Activated T-helper 1 cell treated with Interleukin-2 at 50 U/mL for 16 hours (primary cell): ENCODE measurements at places on chromosomes 2 and 18.

GRCh38 chr18:26634631-26635030, 86.3 kb upstream of the KCTD1 start:
- DNase-seq = no peak

DNA sequence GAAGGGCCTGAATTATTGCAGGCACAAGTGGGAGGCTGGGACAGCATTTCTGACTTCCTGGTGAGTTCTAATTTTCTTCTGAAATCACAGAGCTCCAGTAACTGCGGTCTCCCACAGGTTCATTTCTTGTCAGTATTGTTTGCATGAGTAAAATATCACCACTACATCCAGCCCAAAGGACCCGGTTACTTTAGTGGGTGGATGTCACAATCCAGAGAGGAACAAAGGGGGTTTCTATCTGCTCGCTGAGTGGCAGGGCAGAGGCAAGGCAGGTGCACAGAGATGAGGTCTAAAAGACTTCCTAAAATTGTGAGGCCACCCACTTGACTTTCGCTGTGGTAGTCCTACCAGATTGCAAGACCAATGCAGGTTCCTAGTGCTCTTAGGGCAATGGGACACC, 800.4 kb upstream of the ID2 start:
- DNase-seq = no peak

DNA sequence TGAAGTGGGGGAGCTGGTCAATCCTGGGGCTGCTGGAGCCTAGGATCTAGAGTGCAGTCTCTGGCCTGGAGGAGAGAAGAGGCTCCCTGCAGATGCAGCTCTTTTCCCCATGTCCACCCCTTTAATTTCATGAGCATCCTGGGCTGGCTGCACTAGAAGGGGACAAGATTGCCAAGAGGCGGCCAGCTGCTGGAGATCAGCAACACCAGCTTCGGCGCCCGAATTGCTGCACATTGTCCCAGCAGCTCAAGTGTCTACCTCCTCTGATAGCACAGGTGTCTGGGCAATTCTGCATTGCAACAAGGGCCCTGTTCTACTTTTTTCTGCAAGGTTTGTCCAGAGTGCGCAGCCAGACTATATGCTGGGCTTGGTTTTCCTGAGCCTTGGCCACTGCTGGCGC, 125.7 kb downstream of the AGAP1 start:
- DNase-seq = no peak

- DNase-seq = no peak
Measured at GRCh38 chr2:226669249-226669648, 130.4 kb downstream of the IRS1 start.

GRCh38 chr2:66362701-66363100, 72.2 kb upstream of the MEIS1 start:
- DNase-seq = no peak

DNA sequence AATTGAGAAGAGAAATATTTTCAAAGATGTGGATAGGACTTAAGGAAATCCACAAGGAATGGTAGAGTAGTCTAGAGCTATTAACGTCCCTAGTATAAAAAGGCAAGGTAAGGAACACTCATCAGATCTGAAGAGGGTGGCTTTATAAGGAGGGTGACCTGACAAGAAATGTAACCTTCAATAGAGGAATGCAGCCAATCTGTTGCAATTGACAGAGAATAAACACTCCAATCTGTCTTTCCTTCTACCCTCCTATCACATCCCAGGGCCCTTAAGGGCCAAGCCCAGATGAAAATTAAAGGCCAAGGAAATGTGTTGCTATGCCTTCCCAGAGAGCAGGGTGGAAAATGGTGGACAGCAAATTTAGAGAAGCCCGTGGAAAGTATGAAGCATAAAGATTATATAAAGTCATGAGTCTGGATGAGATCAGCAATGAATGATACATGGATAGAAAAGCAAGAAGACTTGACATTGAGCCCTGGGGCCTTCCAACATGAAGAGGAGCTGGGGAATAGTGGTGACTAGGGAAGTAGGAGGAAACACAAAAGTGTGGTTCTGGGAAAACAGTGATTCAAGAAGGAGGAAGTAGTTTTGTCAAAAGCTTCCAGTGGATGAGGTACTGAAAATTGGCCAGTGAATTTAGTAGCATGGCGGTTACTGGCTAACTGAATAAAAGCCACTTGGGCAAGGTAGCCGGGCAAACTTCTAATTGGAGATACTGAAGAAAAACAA, 270.6 kb upstream of the TANK start:
- no peak for DNase-seq

DNA sequence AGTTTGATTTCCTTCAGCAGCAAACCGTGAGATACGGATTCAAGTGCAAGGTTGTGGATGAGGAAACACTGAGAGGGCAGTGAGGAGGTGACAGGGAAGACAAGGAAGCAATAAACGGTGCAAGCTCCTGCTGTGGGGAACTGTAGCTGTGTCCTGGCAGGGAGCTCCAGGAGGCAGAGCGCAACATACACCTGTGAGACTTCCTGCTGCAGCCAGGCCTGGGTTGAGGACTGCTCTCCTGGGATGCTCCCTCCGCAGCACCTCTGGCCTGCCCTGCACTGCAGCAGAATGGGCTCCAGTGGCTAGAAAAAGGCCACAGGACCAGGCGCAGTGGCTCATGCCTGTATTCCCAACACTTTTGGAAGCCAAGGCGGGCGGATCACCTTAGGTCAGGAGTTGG, 85.5 kb downstream of the MRO start:
- DNase-seq = no peak

DNA sequence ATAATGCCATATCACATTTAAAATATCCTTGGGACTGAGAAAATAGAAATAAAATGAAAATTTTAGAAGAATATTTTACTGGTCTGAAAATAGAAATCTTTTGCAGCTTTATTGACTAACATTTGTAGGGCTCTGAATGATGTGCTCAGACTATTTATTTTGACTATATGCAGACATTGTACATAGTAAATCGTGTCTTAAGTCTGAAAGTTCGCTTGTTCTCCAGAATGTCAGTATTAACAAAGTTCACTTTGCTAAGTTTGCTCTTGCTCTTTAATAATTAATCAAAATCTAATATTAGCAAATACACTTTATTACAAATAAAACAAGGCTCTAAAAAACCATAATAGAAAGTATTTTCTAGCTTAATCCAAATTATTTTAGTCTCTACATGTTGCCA, 219.8 kb downstream of the WDR7 start:
- no peak for DNase-seq

DNA sequence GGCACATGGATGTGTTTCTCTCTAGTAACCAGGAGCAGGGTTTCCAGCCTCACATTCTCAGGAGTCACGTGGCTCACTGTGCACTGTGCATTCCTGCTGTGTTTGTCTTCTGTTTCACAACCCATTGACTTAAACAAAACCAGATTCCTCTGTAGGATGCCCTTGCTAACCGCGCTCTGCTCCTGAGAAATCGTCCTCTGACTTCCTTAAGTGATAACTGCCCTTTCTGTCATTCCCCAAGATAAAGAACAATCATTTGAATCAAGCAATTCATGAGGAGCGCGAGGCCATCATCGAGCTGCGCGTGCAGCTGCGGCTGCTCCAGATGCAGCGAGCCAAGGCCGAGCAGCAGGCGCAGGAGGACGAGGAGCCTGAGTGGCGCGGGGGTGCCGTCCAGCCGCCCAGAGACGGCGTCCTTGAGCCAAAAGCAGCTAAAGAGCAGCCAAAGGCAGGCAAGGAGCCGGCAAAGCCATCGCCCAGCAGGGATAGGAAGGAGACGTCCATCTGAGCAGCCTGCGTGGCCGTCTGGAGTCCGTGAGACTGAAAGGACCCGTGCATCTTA, 60.2 kb downstream of the RALBP1 start:
- DNase-seq = no peak

DNA sequence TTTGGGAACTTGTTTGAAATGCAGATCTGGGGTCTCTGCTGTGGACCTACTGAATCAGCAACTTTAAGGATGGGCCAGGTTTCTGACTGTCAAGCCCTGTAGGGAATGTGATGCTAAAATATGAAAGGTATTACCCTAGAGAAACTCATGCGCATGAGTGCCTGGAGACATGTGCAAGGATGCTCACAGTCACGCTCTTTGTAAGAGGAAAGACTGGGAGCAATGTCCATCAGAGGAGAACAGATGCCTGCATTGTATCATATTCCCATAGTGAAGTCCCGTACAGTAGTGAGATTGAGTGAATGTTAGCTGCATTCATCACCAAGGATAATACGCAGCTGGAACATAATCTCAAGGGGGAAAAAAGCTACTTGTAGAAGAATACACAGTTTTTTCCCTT, 14.1 kb downstream of the ZNF407 start:
- DNase-seq = no peak

- DNase-seq = no peak
Measured at GRCh38 chr2:12719400-12720277, 2.9 kb downstream of the TRIB2 start.

DNA sequence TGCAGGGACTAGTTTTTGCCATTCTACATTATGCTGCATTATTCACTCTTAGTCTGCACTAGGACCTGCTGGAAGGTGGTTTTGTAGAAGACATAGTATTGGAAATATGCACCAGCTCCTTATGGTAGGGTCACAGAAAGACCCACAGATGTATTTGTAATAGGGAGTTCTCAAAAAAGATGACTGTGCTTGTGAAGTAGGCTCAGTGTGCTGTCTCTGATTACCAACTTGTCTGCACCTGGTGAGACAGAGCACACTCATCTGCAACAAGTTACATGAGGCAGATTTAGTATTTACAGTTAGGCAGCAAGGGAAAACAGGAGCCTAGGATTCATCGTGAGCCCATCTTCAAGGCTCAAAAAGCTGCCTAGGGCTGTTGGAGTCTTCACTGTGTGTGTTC, 29.4 kb downstream of the RHBDD1 start:
- no peak for DNase-seq

- no peak for DNase-seq
Measured at GRCh38 chr2:162769066-162769465, 69.5 kb downstream of the KCNH7 start.

GRCh38 chr2:163799807-163800206, 64.0 kb upstream of the FIGN start:
- no peak for DNase-seq

GRCh38 chr2:98404556-98405250, 40.0 kb upstream of the INPP4A start:
- DNase-seq = no peak

DNA sequence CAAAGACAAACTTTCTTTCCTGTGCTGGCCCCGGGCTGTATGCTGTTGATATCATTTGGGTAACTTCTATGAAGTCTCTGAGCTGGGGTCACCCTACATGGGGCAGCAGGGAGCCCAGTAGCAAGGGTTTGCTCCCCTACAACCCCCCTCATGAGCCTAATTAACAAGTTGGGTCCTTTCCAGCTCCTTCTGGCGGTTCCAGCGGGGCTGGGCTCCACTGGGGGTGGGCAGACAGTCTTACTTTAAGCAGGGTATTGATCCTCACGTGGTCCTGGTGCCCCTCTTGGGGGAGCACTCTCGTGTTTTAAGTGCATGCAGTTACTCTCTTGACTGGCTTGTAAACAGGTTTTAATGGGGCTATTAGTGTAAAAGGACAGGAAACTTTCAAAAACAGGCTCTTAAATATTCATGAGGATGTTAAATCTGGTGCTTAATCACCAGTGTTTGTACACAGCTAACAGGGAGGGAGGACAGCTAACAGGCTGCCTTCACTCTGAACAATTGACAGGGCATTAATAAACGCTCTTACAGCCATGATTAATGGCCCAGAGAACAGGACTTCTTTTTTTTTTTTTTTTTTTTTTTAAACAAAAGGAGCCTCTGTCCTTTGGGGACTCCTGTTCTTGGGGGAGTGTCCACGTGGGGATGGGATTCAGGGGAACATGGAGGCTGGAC, 36.6 kb upstream of the SKOR2 start:
- DNase-seq = no peak

GRCh38 chr18:3150274-3150673, 69.5 kb downstream of the MYOM1 start:
- DNase-seq = no peak

DNA sequence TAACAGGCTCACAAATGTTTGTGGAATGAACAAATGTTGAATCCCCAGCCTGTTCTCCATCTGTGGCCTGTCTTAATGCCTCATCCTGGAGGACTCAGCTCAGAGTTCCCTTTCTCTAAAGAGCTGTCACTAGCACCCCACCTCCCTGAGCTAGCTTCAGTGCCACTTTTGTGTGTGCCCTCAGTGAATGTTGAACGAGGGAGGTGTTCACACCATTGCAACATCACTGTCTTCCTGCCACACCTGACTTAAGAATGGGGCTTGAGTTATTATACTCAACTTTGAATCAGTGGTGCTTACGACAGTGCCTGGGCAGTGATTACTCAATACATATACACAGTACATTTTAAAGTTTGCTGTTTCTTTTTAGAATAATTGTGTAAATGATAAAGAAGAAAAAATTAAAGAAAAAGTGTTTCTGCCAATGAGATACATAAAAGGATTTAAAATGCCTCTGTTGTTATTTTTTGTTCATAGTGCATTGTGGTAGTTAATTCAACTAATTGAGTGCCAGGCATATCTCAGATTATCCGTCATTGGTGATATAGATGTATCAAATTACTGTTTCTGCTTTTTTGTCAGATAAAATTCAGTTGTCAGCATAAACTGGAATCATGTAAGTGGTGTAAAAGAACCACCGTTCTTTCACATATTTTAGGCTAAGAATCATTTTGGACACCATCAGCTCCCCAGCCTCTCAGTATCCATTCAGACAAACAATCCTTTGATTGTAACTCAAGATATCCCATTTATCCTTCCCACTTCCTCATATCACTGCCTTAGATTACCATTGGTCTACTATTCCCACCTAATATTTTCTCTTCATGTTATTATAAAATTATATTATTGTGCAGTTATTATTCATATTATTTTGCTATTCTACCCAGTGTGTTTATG, 304.7 kb downstream of the PTPRM start:
- no peak for DNase-seq

DNA sequence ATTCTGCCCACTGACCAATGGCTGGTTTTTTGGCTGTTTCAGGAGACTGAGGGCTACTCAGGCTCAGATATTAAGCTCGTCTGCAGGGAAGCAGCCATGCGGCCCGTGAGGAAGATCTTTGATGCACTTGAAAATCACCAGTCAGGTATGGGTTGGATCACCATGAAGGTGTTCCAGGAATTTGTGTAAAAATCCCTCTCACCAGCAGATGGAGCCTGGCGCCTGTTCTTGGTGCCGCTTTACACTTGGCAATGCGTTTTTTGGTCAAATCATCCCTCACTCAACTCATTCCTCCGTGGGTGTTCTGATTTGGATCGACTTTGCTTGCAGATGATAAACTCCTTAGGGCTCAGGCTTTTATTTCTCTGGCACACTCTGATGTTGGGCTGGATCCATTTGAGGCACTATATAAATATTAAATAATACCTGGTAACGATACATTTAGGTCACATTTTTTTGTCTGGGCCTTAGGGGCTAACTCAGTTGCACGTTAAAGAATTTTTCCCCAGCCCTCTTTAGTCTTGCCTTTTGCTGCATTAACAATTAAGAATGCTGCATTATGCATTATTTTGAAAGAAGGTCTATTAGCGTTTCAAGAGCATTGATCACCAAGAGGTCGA, 50.0 kb downstream of the HDHD2 start:
- DNase-seq = peak; percentile 24
